Activated CD4-positive, CD25-positive, alpha-beta regulatory T cell treated with anti-CD3 and anti-CD28 coated beads, Interleukin-2, amount 50 U/mL, for 24 hours (primary cell): ENCODE measurements at places on chromosomes 1 and 21.

DNA sequence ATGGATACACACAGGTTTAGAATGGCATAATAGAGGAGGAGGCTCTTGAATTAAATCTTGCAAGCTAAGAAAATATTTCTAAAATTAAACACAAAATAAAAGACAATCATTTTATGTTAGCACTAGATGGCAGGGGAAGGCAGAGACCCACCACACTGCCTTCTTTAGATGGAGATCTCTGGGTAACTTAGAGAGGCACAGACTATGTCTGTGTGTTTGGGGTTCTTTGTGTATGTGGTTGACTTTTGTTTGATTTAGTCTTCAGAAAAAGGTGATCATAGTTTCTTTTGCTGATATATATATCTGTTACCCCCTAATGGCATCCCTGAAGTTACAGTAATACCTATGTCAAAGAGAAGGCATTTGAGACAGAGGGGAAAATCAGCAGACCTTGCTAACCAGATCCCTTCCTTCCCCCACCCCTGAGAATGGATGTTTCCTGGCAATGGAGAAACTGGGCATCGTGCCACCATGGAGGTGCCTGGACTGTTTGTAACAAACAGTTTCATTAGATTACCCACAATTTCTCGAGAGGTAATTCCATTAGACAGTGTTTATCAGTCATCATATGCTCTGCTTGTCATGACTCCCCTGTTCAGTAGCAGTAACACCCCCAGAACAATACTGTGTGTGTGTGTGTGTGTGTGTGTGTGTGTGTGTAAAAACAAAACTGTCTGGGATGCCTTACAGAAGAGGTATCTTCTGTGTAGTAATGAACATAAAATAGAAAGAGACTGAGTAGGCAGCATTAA is 228.3 kb upstream of the DEPDC1 start:
- ATAC-seq: no peak

- no peak for ATAC-seq
These were observed 105.4 kb upstream of the PDC start for GRCh38 chr1:186566140-186566855.

DNA sequence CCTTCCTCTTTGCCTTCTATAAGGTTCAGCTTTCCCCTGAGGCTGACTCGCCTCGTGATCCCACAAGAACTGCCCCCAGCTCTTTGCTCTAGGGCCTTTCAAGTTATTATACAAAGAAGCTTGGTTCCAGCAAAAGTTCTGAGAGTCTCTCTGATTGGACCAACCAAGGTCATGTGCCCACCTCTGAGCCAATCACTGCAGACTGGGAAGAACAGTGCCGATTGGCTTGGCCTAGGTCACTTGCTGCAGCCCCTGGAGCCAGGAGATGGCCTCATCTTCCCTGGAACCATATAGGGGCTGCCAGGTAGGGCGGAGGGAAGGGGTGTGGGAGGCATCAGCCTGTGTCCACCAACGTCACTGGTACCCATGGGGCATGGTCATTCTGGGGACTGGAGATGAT is 22.8 kb downstream of the TAS1R2 start:
- ATAC-seq: no peak

- no peak for ATAC-seq
These were observed 289.7 kb downstream of the HHAT start for GRCh38 chr1:210618369-210618768.

DNA sequence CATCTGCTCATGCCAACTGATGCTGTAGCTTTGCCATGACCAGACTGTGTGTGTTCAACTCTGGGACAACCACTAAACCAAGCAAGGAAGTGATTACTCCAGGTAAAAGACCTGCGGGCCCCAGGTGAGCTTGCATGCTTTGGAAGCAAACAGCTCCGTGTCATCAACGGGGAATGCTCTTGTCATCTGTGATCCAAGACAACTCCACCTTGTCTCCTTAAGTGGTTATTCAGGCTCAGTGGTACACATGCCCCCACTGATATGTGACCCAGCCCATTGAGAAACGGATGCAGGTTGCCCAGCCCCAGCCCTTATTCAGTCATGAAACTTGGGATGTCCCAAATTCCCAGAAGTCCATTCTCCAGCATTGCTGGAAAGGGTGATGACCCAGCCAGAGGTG is 89.0 kb downstream of the TIAM1 start:
- no peak for ATAC-seq
